ENCODE measurements at places on chromosomes 3 and 15.
A peak's percentile ranks its signal among the peaks of the same experiment; 100 is the strongest.

DNA sequence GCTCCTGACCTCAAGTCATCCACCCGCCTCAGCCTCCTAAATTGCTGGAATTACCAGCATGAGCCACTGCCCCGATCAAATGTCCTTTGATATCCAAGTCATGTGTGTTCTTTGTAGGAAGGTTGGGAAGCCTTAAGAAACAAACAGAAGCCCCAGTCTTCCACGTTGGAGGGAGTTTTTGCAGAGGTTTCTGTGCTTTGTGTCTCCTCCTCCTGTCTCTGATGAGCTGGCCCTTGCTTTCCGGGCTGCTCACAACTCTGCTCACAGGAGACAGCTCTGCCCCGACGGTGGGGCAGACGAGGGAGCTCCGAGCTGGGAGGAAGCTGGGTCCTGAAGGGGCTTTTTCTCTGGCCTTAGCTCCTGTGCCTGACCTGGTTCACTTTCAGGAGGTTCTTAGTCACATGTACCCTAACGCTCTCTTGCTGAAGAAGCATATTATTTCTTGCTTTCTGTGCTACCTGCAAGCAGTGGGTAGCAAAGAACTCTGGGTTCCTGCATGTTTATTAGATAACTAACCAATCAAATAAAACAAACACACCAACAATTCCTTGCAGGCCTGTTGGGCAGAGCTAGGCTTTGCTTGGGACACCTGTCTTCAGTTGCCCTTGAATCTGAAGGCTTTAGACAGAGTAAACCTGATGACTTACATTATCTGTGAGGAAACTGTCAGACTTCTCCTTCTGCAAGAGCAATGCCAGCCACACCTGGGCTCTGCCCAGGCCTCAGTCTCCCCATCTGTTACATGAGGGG, 52.6 kb upstream of the SMAD6 start:
- DNase-seq: no peak

- no peak for DNase-seq
Measured at GRCh38 chr3:23779841-23780240, 25.9 kb upstream of the UBE2E1 start.

- no peak for DNase-seq
Measured at GRCh38 chr3:156840826-156841689, 14.9 kb downstream of the LEKR1 start.

GRCh38 chr15:81311752-81312464, 12.0 kb downstream of the STARD5 start:
- DNase-seq: no peak

DNA sequence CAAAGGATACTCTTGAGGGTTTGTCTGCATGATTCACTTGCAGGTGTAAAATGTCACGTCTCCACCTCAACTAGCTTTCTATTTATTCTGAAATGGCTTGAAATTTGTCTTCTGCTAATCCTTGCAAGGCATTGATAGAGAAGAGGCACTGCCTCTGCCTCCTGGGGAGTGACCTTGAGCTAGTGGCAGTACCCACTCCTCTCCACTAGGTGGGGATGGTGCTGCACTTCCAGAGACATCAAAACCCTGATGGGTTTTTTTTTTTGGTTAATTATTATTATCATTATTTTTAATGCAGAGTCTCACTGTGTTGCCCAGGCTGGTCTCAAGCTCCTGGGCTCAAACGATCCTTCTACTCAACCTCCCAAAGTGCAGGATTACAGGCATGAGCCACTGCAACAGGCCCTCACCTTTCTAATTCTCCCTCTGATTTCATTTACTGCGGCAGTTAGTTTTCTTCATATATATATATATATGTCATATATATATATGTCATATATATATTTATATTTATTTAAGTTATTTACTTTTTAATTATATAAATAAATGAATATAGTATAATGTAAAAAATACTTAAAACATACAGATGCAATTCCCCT, 117.6 kb upstream of the EIF1B start:
- DNase-seq: no peak

GRCh38 chr3:133112666-133113065, 74.5 kb downstream of the TMEM108 start:
- no peak for DNase-seq

DNA sequence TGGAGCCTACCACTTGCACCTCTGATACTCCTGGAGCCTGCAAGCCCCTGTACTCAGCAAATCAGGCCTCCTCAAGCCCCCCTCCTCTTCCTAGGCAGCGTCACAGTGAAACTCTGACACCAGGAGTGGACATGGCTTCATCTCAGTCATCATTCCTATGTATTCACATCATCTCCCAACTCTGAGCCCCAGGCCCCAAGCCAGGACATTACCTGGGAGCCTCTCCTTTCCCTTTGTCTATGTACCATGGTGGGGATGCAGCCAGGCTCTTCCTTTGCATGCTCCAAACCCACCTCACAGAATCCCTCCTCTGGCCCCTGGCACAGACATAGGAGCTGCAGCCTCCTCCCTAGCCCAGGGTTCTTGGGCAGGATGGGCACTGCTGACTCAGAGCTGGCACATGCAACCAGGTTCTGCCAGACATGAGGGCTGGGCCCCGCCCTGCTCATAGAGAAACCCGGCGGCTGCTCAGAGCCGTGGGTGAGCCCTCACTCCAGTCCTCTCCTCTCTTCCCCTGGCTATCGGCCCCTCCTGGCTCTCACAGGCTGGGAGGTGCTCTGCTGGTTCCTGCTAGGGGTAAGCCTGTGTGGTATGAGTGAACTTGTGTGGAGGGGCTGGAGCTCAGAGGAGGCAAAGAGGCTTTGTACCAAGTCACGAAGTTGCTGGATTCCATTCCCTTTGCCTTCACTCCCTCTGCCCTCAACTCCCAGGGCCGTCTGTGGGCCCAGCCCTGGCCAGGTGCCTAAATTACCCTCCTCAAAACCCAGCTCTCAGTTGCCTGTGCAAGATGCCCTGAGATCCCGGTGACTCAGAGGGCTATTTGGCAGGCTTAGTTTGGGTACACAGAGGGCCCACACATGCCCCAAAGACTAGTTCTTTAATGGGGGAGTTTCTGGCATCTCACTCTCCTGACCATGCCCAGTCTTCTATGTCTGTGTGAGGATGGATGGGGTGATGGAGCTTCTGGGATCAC, 1.9 kb upstream of the PLCD1 start:
- peak; percentile 72 for DNase-seq

DNA sequence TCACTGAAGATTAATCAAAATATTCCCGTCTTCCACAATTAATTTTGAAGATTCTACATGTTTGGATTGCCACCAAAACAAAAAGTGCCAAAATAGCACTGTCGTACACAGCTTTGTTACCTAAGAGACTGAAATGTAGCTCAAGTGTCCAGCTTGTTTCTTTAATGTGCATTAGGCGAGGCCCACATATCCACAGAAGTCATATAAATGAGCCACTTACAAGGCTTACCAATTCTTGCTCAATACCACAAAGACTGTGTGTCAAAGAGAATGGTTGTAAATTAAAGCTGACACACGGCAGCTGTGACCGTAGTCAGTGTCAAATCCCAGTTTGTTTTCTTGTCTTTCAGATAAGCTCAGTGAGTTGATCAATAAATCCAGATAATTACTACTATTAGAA, 639.4 kb upstream of the TBL1XR1 start:
- DNase-seq: no peak

DNA sequence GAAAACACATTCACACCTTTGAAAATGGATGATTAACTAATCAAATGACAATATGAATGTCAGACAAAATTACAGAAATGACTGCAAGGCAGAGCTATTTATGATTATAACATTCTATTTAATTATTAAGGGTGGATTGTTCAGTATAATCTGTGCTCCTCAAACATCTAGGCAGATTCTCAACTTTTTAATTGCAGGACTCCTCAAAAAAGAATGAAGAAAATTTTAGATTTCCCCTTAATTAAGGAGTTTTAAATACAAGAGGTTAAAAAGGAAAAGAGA, 22.6 kb upstream of the CMC1 start:
- DNase-seq: no peak

GRCh38 chr3:183766107-183766506, 59.3 kb downstream of the MAP6D1 start:
- no peak for DNase-seq

- DNase-seq: no peak
Measured at GRCh38 chr15:70714015-70714414, 49.3 kb downstream of the UACA start.

- no peak for DNase-seq
Measured at GRCh38 chr3:186985661-186986364, 55.5 kb downstream of the ST6GAL1 start.

- no peak for DNase-seq
Measured at GRCh38 chr3:185084901-185085300, 68.0 kb downstream of the C3orf70 start.

- no peak for DNase-seq
Measured at GRCh38 chr15:75091814-75092213, 68.4 kb downstream of the PPCDC start.

- peak; percentile 69 for DNase-seq
Measured at GRCh38 chr15:69755551-69756310, 303.1 kb downstream of the RPLP1 start.

- DNase-seq: no peak
Measured at GRCh38 chr3:38149708-38150107, 11.2 kb downstream of the MYD88 start.

- DNase-seq: no peak
Measured at GRCh38 chr3:101574388-101575112, 570 bp downstream of the PCNP start.

GRCh38 chr15:40770147-40770721, 454 bp downstream of the C15orf62 start:
- no peak for DNase-seq

DNA sequence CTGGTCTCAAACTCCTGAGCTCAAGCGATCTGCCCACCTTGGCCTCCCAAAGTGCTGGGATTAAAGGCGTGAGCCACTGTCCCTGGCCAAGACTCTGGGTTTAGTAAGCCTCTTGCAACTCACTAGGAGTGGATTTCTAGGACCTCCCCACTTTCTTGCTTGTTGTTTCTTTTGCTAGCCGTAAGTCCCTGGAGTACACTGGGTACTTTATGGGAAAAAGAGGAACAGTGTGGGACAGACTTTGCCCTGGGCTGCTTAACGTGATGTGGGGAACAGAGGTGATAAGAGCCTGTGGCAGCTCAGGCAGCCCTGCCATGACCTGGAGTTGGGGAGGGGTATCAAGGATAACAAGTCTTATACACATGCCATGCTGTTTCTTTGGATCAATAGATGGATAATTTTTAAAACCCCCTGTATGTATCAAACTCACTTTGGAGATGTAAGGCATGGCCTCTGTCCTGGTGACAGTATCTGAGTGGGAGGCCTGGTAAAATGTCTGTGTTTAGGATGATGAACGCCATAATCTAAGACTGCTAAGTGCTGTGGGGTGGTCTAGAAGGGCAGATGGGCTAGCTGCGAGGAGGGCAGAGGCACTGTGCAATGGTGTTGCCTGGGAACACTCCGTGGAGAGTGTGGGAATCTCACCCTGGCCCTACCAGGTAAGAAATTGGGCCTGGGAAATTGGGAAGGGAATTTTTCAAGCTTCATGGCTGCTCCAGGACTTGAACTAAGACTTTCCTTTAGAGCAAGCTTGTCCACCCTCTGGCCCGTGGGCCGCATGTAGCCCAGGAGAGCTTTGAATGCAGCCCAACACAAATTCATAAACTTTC, 54.8 kb downstream of the SMAD3 start:
- DNase-seq: no peak

- DNase-seq: no peak
Measured at GRCh38 chr3:149625795-149626194, 32.0 kb downstream of the WWTR1 start.

DNA sequence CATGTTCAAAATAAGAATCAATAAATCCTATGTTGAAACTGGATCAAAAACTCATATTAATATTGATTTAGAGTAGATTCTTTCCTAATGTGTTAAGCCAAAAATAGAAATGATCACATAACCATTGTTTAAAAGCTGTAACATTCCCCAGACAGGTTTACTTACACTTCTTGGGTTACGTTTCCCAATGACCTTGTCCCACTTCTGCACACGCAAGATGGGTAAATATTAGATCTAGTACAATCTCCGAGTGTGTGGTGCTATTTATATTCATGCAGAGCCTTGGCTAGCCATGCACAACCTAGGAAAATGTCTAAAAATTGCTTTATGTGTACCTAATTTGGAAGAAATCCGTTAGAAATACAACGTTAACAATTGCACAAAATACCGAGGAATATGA, 39.6 kb downstream of the ERC2 start:
- DNase-seq: no peak

DNA sequence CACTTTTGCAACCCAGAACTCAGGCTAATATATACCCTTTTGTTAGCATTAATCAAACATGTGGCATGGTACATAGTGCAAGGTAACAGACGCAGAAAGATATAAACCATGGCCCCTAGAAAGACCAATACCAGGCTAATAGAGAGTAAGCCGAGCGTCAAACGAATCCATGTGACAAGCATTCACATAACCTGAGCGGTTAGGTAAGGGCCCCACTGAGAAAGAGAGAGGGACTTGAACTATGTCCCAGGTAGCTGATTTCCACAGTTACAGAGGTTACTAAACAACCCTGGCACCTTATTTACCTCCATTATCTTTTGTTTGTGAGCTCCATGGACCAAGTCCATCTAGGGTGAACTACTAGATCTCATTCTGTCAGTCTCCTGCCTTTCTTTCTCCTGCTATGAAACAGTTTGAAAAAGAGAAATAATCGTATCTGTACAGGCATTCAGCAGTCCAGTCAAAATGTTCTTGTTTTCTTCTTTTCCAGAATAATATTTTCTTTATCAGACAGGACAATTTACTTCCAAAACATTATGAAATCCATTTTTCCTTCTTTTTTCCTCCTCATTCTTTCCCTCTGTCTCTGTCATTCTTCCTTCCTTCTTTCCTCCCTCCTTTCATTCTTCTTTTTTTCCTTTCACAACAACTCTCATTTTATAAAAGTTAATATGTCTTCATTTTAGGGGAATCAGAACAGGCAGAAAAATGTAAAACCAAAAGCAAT, 30.5 kb upstream of the TNFSF10 start:
- no peak for DNase-seq

DNA sequence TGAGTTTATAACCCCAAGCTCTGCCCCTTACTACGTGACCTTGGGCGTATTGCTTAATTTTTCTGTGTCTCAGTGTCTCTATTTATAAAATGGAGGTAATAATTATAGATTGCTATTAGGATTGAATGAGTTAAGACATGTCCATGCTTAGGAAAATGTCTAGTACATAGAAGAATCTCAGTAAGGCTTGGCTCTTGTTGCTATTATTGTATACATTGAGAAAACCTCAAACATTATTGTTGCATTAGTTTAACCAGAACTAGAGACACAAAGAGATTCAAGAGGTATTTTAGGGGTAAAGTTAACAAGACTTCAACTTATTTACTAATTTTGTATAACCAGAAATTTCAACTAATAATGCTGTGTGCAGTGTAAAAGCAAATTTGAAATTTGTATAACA, 66.7 kb downstream of the MEF2A start:
- DNase-seq: no peak

GRCh38 chr3:8336456-8336855, 165.2 kb upstream of the LMCD1 start:
- no peak for DNase-seq

Measured in T1000 (cell line).